ENCODE measurements at places on chromosomes 3 and 15. TPM values are rescaled to one million over a fixed set of nuclear protein-coding genes. Genes with fewer than 3 reads are reported as not detected.

GRCh38 chr15:60320365-60320764 is 77.4 kb downstream of the ANXA2 start:
- no peak for DNase-seq

DNA sequence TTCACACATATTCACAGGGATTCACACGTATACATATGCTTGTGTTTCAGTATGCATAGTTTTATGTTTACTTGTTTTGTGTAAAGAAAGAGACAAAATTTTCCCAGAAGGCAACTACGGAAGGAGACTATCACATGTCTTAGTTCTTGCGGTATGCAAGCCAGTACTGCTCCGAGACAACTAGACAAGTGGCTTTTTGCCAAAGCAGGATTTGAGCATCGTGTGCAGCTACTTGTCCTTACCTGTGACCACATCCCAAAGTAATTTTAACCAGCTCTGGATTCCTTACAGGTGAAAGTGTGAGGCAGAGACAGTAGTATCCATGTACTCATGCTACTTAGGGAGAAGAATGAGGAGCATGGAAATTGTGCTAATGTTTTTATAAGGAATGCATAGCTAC is 591.4 kb upstream of the NR2F2 start:
- DNase-seq, result no peak

DNA sequence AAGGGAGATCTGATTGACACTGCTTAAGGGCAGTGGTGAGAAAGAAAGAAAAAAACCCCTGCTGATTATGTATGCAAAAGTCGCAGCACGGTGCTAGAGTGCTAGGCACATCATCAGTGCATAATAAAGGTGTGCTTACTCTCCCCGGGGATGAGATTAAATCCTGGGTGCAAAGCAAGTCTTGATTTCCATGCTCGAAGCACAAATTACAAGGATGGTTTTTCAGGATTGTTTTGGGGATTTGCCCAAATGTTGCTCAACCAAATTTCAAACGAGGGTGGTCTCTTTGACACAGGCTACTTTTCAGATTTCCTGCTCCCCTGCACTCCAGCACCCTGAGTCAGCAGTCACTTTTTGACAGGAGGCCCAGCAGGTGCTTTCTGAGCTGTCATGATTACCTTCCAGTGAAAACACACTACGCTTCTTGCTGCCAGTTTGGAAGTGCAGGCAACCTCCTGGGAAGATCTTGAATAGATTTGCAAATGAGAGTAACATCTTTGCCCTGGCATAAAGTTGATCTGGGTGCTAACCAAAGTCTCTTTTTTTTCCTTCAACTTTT is 167.5 kb upstream of the TRIM42 start:
- no peak for DNase-seq

- no peak for DNase-seq
These were observed 226.7 kb downstream of the SNRPN start for GRCh38 chr15:25181293-25182097.

DNA sequence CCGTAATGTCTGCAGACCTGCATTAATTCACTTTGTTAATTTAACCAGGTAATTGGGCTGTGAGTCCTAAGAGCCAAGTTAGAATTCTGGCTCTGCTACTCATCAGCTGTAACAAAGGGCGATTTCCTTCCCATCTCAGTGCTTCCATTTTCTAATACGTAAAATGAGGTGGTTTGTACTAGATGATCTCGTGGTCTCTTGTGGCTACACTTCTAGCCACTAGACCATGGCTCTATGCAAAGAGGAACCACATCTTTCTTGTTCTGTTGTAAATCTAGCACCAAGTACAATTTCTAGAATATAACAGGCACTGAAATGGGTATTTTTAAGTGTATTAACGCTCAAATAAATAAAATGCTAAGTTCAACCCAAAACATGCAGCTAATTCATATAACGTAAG is 174.4 kb upstream of the THBS1 start:
- DNase-seq, result no peak

GRCh38 chr3:129233538-129233937 is 15.9 kb upstream of the COPG1 start:
- no peak for DNase-seq

GRCh38 chr3:151501923-151502632 is 41.2 kb upstream of the IGSF10 start:
- DNase-seq, result no peak

DNA sequence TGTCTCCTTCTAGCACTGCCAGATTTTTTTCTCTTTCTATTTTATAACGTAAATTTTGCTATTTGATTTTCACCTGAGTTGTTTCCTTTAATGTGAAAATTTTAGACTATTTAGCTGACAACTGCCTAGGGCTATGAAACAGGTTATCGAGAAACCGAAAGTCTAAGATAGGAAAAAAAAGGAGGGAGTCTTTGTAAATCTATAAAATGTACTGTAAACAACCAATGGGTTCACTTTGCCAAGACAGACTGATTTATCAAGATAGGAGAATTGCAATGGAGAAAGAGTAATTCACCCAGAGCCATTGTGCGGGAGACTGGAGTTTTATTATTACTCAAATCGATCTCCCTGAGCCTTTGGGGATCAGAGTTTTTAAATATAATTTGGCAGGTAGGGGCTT is 50.0 kb downstream of the TM4SF18 start:
- no peak for DNase-seq

DNA sequence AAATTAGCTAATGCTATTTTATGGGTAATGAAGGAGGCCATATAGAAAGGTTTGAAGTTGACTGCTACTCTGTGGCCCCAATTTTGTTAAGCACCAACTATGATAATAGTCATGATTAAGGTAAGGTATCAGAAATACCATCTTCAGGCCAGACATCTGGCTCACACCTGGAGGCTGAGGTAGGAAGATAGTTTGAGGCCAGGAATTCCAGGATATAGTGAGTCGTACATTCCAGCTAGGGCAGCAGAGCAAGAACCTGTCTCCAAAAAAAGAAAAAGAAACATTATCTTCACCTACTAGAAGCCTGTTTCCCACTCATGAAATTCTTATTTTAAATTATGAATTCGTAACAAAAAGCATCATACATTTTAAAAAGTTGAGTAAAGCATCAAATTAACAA is 64.4 kb downstream of the LRRC28 start:
- no peak for DNase-seq

- no peak for DNase-seq
These were observed 29.9 kb upstream of the CACNA2D2 start for GRCh38 chr3:50533316-50533715.

- no peak for DNase-seq
These were observed 39.5 kb upstream of the FMN1 start for GRCh38 chr15:33234020-33234461.

DNA sequence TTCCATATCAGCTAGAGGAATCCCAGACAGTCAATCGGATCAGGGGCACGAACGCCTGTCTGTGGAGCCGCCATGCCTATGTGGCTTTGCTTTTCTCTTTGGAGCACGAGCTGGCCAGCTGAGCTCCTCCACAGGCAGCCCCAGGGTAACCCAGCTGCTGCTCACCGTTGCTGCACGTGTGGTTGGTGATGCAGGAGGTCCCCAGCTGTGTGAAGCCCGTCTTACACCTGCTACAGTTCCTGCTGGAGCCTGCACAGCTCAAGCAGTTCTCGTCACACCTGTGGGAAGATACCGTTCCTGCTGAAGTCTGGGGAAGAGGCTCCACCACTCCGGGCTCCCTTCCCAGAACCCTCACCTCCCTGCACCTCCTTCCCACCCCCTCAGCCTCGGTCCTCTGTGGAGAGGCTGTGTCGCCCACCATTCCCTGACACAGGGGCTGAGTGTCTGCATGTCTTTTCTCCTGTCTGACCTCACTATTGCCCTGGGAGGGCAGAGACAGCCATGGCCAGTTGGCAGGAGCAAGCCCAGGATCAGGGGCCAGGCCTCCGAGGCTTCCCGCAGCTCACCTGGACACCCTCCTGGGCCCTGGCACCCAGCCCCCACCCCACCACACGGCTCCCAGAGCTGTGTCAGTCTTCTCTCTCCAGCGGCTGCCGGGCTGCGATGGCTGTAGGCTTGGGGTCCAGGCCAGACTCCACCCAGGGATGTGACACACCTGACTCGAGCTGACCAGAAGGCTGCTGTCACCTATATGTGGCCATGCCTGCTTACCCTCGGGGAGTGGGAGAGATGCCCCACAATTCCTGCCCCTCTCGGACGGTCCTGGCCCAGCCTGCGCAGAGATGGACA is 12.2 kb upstream of the SNRPA1 start:
- DNase-seq, result no peak

DNA sequence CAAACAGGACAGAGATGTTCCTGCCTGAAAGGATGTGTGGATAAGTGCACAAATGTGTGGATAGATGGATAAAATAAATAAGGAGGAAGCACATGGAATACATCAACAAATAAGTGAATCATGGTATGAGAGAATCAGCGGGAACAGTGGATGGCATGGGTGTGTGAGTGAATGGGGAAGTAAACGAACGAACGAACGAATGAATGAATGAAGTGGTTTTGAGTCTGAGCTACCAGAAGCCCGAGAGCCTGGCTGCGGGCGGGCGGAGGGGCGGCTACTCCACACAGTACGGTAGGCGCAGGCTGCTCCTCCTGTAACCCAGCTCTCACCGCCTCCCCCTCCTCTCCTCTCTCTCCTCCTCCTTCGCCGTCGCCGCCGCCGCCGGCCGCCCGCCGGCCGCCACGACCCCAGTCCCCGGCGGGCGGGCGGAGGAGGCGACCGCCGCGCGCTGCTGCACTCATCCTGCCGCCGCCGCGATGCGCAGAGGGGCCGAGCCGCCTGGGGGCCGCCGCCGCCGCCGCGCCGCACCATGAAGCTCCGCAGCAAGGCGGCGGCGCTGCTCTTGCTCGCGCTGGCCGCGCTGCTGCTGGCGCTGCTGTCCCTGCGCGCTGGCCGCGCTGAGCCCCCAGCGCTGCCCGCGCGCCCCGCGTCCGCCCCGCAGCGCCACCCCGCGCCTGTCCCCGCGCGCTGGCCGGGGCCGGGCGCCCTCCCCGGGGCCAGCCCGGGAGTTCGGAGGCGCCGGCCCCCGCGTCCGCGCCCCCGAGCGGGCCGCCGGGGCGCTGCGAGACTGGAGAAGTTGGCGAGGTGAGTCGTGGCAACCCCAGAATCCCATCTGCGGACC is at the start of gene GXYLT2:
TSS of gene GXYLT2 (plus strand) at position 342 of the 841 bp plus-strand sequence. CDS start at position 530, 188 bp downstream.
- no peak for DNase-seq

- DNase-seq, result no peak
These were observed 25.8 kb upstream of the RSL24D1 start for GRCh38 chr15:55222588-55222987.

DNA sequence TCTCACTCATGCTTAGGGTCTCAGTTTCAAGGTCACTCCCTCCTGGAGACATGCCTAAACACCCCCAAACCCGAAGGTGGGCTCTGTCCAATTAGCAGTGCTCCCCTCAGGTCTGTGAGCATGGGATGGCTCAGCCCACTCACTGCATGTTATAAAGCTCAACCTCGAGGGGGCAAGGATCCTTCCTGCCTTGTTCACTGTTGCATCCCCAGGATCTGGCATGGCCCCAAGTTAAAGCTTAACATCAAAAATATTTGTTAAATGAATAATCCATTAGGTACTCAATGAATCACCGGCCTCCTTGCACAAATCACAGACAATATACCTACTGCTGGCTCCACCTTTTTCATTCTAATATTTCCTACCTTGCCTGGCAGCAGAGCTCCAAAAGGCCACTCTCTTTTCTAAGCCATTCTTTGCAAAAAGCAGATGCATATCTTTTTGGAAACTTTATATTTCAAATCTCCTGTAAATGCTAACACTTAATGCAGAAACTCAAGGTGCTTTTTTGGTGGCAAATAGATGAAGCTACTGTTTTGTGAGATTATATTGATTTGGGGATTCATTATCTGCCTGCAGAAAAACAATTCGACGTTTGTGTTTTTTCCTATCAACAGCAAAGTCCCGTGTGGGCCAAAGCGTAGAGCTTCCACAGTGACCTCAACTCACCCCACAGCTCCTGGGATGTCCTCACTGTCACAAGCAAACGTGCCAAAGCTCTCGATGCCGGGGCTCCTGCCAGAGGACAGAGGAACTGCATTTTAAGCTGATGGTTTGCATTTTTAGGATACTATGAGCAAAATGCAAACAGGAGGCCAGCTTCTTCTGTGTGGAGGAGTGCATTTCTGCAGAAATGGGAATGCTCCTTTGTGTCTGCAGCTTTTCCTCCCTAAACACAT is 35.4 kb downstream of the PCOLCE2 start:
- no peak for DNase-seq

GRCh38 chr3:45844616-45845015 is 2.7 kb upstream of the LZTFL1 start:
- no peak for DNase-seq

- no peak for DNase-seq
These were observed 493.6 kb upstream of the ADAMTS9 start for GRCh38 chr3:65181391-65181871.

- no peak for DNase-seq
These were observed 16.2 kb upstream of the CHD2 start for GRCh38 chr15:92883876-92884435.

GRCh38 chr3:118501152-118501551 is 533.5 kb downstream of the IGSF11 start:
- DNase-seq, result no peak

GRCh38 chr3:59818033-59818918 is 768.5 kb upstream of the CFAP20DC start:
- peak; percentile 55 for DNase-seq

Gene SLC28A1
- 0.39 TPM for polyA plus RNA-seq

Gene GATA2
- 2.9 TPM for polyA plus RNA-seq

Gene GOLGA8J
- polyA plus RNA-seq, result 0.59 TPM

Gene SLC25A36
- polyA plus RNA-seq, result 66.3 TPM

Gene TMEM212
- polyA plus RNA-seq, result 0.11 TPM

Gene CFAP92
- polyA plus RNA-seq, result 1.1 TPM

Gene PLCB2
- polyA plus RNA-seq, result 10.2 TPM

Gene DUOX1
- polyA plus RNA-seq, result 2.9 TPM

Gene RARRES1
- 2.6 TPM for polyA plus RNA-seq

Gene FHIT
- polyA plus RNA-seq, result 7.1 TPM

Gene CRABP1
- 29.2 TPM for polyA plus RNA-seq

Gene C3orf22
- not detected for polyA plus RNA-seq

Gene MUC13
- polyA plus RNA-seq, result not detected

Gene SPINK8
- polyA plus RNA-seq, result not detected

Gene IQCF5
- not detected for polyA plus RNA-seq

Measured in forelimb muscle (tissue), 1 donor.